ENCODE measurements at places on chromosomes 2 and 18.

GRCh38 chr2:165173215-165173614 lies 30.6 kb downstream of the SCN3A start:
- no peak for DNase-seq

DNA sequence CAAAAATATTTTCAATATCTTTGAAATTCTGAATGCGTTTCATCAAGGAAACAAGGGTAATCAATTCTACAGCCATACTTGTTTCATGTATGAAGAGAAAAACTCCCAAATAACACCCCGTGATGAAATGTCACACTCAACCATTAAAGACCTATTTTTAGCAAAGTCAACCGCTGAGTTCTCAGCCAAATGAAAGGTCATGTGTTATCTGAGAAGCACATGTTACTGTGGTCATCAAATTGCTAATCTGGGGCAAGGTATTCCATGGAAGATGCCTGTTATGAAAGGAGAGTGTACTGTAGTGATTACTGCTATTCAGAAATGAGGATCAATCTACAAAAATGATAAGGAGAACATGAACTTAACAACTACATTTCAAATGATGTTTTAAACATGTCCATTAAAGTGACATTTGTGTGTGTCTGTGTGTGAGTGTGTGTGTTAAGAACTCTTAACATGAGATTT lies 126.7 kb downstream of the BCL2 start:
- DNase-seq, result no peak

DNA sequence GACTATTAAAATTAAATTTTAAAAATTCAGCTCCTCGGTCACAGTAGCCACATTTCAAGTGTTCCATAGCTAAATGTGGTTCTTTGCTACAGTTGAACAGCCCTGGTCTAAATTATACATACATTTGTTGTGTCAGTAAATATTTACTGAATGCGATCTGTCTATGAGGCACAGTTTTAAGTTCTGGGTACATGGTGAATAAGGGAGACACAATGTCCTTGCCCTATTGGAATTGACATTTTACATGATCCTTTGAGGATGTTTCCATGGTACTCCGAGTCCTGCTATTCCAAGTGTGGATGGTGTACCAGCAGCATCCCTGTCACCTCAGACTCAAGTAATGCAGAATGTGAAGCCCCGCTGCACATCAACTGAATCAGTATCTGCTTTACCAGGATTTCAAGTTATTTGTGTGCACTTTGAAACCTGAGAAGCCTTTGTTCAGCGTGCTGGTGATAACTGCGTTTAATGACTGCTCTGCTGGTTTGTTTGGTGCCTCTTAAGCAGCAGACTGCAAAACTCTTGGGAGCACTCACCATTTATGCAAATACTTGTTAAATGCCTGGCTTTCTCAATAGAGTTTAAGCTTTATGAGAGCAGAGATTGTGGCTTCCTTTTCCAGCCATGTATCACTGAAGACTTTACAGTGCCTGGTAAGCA lies 1.5 kb downstream of the GALNT1 start:
- no peak for DNase-seq

GRCh38 chr2:97816411-97816810 lies 103.0 kb downstream of the ZAP70 start:
- no peak for DNase-seq

GRCh38 chr2:65227020-65227455 lies 593 bp upstream of the ACTR2 start:
- no peak for DNase-seq

- DNase-seq, result no peak
These were observed 105.4 kb downstream of the KCNH7 start for GRCh38 chr2:162732946-162733698.

DNA sequence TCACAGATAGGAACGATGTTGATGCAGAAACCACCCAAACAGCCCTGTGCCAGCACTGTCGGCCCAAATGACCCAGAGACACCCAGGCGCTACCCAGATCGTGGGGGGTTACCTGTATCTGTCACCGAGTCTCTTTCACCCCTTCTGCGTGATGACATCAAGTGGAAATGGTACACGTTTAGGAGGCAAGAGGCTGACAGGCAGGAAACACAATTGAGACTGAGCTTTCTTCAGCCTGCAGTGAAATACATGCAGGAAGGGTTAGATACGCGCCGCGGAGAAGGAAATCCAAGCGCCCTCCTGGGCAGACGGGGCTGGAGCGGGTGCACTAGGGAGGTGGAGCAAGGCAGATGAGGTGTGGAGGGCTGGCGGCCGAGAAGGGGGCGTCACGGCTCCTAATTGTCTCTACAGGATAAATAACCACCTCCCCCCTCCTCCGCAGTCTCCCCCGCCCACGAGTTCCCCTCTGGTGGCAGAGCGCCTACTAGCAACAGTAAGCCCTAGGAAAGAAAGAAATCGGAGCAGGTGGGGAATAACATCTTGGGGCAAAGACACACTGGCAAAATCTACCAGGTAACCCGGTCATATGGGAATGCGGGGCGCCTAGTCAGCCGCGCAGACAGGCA lies at the start of gene RNF152:
Gene RNF152 (minus strand): TSS at position 325 of the 626 bp plus-strand sequence. CDS start 76,544 bp downstream, outside the sequence.
- no peak for DNase-seq
